ENCODE measurements at places on chromosomes 5 and 9.

DNA sequence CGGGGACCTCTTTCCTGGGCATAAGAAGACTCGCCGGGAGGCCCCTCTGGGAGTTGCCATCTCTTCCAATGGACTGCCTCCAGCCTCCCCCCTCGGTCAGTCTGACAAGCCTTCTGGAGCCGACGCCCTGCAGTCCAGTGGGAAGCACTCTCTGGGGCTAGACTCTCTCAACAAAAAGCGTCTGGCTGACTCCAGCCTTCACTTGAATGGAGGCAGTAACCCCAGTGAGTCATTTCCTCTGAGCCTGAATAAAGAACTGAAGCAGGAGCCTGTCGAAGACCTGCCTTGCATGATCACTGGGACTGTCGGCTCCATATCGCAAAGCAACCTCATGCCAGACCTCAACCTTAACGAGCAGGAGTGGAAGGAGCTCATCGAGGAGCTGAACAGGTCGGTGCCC is 28.4 kb upstream of the LTC4S start:
- DNase-seq, result no peak

GRCh38 chr5:372556-372995 is 51.1 kb downstream of the AHRR start:
- no peak for DNase-seq

- DNase-seq, result no peak
Measured at GRCh38 chr9:132632413-132633129, 37.2 kb downstream of the DDX31 start.

GRCh38 chr5:73996151-73996755 is 370.3 kb downstream of the ARHGEF28 start:
- no peak for DNase-seq

GRCh38 chr5:136018814-136019783 is 9.7 kb upstream of the TGFBI start:
- DNase-seq, result no peak

Measured in NCI-H2107 (cell line).